Stimulated activated naive CD8-positive, alpha-beta T cell treated with anti-CD3 and anti-CD28 coated beads, Interleukin-15, Interleukin-2, amounts not matched to agents 100 U/mL and 50 U/mL, for 24 hours (primary cell): ENCODE measurements at places on chromosomes 3 and 15.

DNA sequence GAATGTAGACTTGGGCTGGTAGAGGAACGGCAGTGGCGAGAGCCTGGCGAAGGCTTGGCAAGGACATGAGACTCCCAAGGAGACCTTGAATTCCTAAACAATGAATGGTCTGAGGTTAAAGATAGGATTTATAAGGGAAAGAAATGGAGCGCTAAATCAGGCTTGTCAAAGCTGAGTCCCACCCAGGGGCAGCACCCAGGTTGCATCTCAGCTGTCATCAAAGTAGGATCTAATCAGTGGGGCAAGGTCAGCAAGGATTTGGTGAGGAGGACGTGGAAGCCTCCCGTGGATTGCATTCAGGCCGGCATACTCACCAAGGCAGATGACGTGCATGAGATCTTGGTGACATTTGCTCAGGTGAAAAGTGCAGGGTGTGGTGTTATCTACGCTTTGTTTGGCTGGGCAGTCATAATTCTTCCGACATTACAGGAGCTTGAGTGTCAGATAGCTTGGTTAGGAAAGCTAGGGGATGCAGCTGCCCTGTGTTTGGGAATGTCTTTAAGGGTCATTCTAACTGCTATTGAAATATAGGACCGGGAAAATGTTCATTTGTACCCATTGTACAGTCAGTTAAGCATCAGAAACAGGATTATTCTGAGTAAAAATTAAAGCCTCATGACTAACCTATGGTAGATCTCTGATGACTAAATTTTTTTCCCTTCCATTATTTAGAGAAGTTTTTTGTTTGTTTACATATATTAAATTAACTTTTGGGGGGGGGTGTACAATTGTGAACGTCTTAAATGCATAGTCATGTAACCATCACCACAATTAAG lies 99.4 kb upstream of the TSC22D2 start:
- no peak for DNase-seq

- no peak for DNase-seq
Measured at GRCh38 chr3:179760944-179761343, 108.1 kb downstream of the USP13 start.

DNA sequence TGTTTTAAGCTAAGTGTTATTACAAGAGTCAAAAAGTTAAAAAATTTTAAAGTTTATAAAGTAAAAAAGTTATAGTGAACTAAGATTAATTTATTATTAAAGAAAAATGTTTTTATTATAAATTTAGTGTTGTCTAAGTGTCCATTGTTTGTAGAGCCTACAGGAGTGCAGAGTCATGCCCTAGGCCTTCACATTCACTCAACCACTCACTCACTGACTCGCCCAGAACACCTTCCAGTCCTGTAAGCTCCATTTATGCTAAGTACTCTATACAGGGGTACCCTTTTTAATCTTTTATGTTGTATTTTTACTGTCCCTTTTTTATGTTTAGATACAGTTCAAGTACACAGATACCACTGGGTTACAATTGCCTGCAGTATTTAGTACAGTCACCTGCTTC lies 37.2 kb downstream of the EEFSEC start:
- DNase-seq, result no peak

GRCh38 chr3:181872887-181873286 lies 161.2 kb downstream of the SOX2 start:
- no peak for DNase-seq

DNA sequence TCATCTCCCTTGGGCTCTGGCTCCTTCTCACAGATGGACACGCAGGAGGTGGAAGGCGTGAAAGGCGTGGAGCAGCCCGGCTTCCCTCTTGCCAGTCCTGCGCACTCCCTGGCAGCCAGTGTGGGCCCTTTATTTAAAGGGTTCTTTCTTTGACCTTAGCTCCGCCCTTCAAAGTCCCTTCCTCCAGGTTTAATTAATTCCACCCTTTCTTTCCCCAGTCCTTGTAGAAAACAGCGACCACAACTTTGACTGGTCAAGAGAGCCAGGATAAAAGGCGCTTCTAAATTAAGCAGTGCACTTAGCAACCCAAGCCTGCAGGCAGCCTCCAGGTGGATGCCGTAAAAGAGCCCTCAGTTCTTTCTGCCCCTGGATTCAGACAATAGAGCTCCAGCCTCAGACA lies at the start of gene HDC:
TSS of gene HDC (minus strand) at position 107 of the 400 bp plus-strand sequence. CDS start at position 4, 103 bp downstream.
- no peak for DNase-seq

GRCh38 chr3:23277688-23278087 lies 74.6 kb downstream of the UBE2E2 start:
- no peak for DNase-seq

- DNase-seq, result no peak
Measured at GRCh38 chr3:160472344-160472743, 22.8 kb upstream of the TRIM59 start.

DNA sequence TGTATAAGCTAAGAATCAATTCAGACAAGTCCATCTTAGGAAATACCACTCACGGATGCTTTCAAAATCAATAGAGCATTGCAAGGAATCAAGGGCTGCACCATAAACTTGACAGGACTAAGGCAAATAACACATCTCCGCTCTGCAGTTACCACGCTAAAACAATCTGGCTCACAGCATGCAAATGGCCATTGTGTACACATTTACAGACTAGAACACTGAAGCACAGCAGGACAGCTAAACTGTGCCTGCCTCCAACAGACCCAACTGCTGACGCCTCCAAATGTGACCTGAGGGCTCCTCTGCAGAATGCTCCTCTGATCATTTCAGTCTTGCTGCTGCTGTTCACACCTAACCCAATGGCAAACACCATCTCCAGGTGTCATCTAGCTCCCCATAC lies 104.3 kb downstream of the MEX3B start:
- DNase-seq, result no peak

GRCh38 chr3:69091389-69092029 lies 6.8 kb downstream of the ARL6IP5 start:
- no peak for DNase-seq

- no peak for DNase-seq
Measured at GRCh38 chr3:192011137-192011536, 550.2 kb downstream of the PYDC2 start.

DNA sequence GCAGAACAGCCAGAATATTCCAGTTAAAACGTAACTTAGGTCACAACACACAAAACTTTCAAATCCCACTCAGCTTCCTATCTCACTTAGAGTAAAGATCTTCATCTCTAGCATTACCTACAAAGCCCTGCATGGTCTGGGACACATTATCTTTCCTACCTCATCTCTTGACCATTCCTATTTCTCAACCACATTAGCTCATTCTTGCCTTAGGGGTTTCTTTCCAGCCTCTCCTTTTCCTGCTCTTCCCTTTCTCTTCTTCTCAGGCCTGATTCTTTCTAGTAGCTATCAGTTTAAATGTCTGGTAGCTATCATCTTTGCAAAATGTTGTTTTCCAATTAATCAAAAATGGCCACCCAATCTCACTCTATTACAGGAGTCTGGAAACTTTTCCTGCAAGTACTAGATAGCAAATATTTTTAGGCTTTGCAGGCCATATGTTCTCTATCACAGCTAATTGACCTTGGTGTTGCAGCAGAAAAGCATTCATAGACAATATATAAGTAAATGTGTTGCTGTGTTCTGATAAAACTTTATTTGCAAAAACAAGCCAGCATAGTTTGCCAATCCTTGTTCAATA lies 15.1 kb upstream of the CBLB start:
- no peak for DNase-seq

DNA sequence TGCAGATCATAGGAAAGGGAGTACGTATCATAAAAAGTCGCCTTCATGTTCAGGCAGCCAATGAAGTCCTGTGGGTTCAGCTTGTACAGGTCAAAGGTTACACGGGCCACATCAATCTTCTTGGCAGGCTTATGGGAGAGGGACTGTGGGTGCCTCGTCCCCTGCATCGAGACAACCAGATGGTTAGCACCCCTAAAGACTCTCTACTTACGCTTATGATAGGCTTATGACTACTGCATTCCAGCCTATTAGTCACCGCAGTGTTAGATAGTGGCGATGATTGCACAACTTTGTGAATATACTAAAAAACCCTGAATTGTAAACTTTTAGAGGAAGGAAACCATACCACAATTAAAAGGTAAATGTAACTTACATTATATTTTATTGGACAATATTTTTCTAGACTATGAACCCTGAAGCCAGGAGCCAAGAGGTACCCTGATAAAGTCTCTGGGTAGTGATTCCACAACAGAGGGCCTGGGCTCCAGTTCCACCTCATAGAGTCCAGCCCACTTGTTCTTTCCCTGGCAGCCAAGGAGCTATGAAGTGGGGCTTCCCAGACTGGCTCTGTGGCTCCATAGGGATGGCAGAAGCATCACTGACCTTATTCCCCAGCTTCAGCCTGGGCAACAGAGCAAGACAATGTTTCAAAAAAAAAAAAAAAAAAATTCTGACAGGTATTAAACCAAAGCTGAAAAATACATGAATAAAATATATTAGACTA lies 2.5 kb upstream of the FANCD2 start:
- DNase-seq, result no peak

- DNase-seq, result no peak
Measured at GRCh38 chr3:190336516-190337189, 14.4 kb upstream of the CLDN1 start.

DNA sequence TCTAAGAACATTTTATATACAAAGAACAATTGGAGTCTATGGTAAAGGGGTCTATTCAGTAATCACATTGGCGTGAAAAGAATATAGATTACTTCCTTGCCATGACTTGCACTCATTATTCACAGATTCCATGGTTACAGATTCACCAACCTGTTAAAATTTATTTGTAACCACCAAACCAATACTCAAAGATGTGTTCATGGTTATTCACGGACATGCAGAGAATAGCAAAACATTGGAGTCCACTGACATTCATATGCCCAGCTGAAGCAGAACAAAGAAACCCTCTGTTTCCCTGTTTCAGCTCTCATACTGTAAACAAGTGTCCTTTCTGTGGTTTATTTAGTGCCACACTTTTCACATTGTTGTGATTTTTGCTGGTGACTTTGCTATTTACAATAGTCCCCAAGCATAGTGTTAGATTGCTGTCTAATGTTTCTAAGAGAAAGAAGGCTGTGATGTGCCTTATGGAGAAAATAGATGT lies 185.8 kb upstream of the TTC14 start:
- DNase-seq, result no peak

- no peak for DNase-seq
Measured at GRCh38 chr15:96768435-96768789, 437.9 kb downstream of the NR2F2 start.
